ENCODE measurements at places on chromosomes 5 and 9. TPM values are rescaled to one million over a fixed set of nuclear protein-coding genes. Genes with fewer than 3 reads are reported as not detected.

- no peaks in the 10 kb centered on the region for H3K36me3 ChIP-seq
- no peak overlapping the region for H3K4me3 ChIP-seq
- peak; percentile 49 for DNase-seq
- no peak overlapping the region for H3K27ac ChIP-seq
- H3K27me3 ChIP-seq = peaks cover 5% of the 10 kb centered on the region
- peaks cover 6% of the 10 kb centered on the region for H3K4me1 ChIP-seq
Observed at GRCh38 chr9:92790542-92791527, 26.2 kb upstream of the BICD2 start.

The CCNI2 gene
- polyA plus RNA-seq = 3.6 TPM

DNA sequence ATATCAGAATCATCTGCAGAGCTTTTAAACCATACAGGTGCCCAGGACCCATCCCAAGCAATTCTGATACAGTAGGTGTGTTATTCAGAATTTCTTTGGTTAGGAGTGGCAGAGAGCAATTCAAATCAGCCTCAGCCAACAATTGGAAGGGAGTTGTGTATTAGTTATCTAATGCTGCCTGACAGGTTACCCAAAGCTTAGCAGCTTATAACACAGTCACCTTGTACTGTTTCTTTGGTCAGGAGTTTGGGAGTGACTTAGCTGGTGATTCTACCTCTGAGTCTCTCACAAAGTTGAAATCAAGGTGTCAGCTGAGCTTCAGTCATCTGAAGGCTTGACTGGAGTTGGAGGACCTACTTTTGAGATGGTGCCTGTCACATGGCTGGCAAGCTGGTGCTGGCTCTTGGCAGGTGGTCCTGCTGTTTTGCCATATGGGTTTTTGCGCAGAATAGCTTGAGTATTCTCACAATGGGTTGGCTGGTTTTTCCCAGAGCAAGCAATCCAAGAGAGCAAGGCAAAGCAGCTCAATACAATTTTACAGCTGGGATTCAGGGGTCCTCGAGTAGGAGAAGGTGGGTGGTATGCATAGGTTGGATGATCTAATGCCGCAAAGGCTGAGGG is 18.7 kb upstream of the CARNMT1 start:
- no peak overlapping the region for H3K4me3 ChIP-seq
- H3K4me1 ChIP-seq = no peaks in the 10 kb centered on the region
- no peaks in the 10 kb centered on the region for H3K36me3 ChIP-seq
- DNase-seq = no peak
- no peaks in the 10 kb centered on the region for H3K27me3 ChIP-seq

GRCh38 chr5:74816875-74817274 is 49.3 kb downstream of the FAM169A start:
- H3K36me3 ChIP-seq = no peaks in the 10 kb centered on the region
- H3K4me1 ChIP-seq = no peaks in the 10 kb centered on the region
- no peak overlapping the region for H3K4me3 ChIP-seq
- no peaks in the 10 kb centered on the region for H3K27me3 ChIP-seq
- H3K27ac ChIP-seq = no peak overlapping the region

- no peaks in the 10 kb centered on the region for H3K4me1 ChIP-seq
- no peaks in the 10 kb centered on the region for H3K27me3 ChIP-seq
Observed at GRCh38 chr5:554284-554988, 30.2 kb upstream of the SLC9A3 start.

All from GM12878 (cell line).